GM12864 (cell line): ENCODE measurements at places on chromosomes 11 and 22.

DNA sequence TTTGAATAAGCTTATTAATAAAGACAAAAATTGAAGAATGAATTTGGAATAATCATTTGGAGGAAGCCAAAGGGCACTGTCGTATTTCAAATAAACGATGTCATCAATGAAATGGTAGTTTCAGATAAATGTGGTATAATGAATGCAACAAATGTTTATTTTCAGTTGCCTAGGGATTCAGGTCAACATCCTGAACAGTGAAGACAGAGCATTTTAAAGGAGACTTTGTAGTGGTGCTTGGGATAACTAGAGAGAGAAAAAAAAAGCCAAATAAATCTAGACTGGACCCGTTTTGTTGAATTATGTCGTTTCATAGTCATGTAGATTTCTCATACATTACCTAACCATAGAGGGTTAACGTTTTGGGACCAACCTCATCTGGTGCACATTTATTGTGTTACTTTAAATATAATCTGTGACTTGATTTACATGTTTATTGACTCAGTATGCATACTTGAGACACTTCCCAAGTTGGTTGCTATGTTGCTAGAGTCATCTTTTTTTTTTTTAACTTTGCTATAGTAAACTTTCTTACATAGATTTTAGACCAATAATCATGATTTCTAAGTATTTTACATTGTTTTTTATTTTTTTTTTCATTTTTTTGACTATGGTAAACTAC is 111.1 kb downstream of the NCAM1 start:
- no peak for DNase-seq

GRCh38 chr11:46383974-46384701 is 2.7 kb downstream of the MDK start:
- DNase-seq: no peak

- no peak for DNase-seq
Measured at GRCh38 chr11:87213444-87213843, 175.7 kb downstream of the TMEM135 start.

- no peak for DNase-seq
Measured at GRCh38 chr11:266676-267439, 11.3 kb upstream of the NLRP6 start.

DNA sequence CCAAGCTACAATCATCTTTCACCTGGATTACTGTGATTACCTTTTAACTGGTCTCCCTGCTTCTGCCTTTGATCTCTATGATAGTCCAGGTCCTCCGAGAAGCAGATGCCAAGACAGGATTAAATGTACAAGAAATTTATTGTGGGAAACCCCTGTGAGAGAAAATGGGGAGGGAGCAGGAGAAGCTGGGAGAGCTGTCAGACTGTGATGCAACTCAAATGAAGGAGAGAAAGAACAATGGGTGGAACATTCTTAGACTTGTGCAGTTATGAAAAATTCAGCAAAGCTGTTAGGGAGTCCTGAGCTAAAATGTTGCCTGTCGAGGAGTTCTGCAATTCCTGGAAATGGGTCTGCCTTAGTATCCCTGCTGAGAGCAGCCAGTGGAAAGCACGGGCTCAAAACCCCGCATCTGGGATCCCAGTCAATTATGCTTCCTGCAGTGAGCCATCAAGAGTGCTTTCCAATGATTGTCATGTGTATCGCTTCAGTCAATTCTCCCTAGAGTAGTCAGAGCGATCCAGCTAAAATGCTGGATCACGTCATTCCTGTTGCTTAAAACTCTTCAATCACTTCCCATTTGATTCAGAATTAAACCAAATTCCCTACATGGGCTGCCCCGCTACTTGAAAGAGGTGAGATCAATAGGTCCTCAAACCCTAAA is 16.5 kb upstream of the CSTF3 start:
- DNase-seq: no peak

GRCh38 chr22:47783433-47784366 is 1021.2 kb downstream of the TBC1D22A start:
- DNase-seq: no peak

DNA sequence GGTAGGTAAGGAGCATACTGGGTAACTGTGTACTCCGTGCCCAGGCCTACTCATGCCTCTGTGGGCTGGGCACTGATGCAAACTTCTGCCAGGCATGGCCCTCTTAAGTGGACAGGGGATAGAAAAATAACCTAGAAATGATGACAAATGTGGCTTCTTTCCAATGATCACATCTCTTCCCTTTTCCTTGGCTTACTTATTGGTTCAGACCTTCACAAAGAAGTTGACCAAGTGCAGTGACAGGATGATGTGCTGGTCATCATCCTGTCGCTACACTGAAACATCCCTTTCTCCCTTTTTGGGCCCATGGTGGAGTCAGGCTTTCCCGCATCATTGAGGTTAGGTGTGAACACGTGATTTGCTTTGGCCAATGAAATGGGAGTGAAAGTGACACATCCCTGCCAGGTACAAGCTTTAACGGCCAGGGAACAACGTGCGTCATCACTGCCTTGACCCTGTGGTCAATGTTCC is 31.8 kb upstream of the APOBEC3A start:
- DNase-seq: no peak

GRCh38 chr11:84019571-84020194 is 733.5 kb upstream of the CCDC90B start:
- DNase-seq: no peak

- DNase-seq: no peak
Measured at GRCh38 chr11:1201395-1202153, 21.3 kb upstream of the MUC5B start.

GRCh38 chr11:68213135-68213515 is at the start of gene KMT5B:
TSS of gene KMT5B (minus strand) at chr11:68213296. CDS start at chr11:68190076, 23,220 bp downstream.
- no peak for DNase-seq

GRCh38 chr11:1631066-1631568 is 1.5 kb downstream of the KRTAP5-5 start:
- no peak for DNase-seq

DNA sequence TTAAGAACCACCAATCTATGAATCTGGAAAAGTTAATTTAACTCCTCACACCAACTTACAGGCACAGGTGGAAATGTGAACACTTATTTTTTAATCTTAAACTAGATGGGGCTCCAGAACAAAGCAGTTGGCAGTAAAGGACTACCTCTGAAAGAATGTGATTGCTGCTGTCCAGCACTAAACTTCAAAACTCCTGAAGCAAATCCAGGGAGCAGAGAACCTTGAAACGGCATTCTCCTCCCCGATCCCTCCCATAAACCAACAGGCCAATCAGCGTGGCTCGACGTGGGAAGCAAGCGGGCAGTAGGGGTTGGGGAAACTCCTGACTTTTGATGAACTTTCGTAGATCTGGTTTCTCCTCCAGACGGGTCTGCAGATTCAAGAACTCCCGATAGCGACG is 5.0 kb downstream of the SNX19 start:
- DNase-seq: no peak

GRCh38 chr11:57072640-57073039 is 83.9 kb downstream of the OR5AK2 start:
- no peak for DNase-seq

DNA sequence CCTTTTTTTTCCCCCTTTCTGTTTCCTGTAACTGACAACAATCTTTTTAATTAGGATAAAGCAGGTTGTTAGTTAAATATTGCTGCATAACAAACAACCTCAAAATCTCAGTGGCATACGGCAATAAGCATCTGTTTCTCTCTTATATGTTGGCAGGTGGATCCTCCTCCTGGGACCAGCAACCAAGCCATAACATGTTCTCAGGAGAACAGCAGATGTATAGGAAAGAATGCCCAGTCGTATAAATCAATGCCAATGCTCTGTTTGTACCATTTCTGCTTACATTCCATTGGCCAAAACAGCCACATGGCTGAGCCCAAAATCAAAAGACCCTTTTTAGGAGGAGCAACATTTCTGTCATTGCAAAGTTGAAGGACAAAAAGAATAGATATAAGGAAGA is 445.7 kb downstream of the AASDHPPT start:
- no peak for DNase-seq

DNA sequence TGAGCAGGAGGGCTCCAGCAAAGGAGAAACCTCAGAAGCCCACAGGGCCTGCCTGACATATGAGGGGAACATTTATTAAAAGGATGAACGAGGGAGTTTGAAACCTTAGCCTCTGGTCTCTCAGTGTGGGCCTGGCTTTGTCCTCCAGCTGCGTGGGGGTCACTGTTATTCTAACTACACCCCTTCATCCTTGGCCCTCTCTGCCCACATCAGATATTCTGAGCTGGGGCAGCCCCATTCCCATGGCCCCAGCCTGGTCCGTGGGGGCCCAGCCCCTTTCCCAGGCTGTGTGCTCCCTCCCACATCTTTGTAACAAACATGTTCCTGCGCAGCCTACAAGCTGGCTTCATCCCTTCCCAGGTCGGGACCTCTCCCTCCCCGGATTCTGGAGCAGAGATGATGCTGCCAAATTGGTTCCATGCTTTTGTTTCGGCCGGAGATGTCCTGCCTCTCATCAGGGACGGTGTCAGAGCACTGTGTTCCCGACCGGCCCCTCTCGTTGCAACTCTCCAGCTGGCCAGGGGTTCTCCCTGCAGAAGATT is 4.0 kb downstream of the FXYD6 start:
- DNase-seq: no peak

DNA sequence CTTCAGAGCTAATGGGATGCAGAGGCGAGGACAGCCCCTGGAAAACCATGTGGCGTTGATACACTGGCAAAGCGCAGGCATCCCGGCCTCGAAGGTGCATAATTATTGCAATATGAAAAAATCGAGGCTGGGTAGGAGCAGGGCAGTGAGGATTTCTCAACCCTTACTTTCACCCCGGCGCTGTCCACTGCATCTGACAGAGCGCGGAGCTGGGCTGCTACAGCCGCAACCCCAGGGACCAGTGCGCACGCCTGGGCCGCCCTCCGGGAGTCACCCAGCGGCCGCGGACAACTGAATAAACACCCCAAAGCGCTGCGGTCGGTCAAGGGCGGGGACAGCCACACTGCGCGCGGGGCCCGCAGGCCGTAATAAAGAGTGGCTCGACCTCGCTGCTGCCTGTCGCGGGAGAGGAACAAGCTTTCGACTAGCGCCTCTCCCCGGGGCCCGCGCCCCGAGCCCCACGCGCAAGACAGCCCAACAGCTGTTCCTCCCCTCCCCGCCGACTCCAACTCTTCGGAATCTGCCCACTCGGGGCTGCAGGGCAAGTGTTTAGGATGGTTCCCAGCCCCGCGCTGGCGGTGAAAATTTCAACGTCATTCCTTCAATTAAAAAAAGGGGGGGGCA is 3.6 kb upstream of the WT1 start:
- no peak for DNase-seq

DNA sequence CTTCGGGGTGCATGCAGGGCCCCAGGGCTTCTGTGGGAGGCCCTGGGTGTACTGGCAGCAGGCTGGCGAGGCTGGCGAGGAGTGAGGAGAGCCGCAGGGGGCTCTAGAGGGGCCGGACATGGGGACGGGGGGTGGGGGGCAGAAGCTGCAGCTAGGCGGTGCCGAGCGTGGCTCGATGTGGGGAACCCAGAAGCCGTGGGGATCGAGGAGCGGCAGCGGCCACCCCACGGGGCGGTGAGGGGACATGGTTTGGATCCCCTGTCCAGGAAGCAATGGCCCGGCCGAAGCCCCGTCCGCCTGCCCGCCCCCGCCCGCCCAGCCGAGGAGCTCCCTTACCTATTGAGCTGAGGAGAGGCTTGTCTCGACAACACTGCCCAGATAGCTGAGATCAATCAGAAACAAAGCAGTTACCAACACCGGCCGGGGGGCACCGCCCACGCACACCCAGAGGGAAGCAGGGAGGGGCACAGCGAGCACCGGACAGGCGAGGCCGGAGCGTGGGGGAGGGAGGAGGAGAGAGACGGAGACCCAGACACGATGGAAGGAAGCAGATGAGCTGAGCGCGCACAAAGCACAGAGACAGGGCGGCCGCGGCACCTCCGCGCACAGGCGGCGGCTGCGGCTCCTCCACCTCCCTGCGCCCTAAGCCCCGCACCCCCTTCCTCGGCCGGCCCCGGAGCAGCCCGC is 38.7 kb downstream of the IGSF9B start:
- DNase-seq: no peak

DNA sequence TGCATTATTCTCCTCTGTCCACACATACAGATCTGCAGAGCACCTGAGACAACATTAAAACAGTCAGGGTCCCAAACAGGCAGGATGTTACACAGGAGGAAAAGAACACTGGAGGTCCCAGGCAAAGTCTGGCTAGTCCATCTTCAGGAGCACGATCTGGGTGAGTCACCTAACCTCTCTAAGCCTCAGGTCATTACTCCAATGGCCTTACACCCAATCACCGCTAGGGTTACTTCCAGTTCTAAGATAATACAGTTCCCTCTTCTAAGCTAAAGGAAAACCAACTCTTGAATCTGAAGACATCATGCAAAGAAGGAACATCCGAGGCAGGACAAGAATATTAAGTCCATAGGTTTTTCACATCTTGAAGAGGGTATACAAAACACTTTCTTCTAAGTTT is 24.5 kb downstream of the ASCC2 start:
- DNase-seq: no peak

GRCh38 chr11:115162919-115163318 is 341.3 kb downstream of the CADM1 start:
- no peak for DNase-seq

DNA sequence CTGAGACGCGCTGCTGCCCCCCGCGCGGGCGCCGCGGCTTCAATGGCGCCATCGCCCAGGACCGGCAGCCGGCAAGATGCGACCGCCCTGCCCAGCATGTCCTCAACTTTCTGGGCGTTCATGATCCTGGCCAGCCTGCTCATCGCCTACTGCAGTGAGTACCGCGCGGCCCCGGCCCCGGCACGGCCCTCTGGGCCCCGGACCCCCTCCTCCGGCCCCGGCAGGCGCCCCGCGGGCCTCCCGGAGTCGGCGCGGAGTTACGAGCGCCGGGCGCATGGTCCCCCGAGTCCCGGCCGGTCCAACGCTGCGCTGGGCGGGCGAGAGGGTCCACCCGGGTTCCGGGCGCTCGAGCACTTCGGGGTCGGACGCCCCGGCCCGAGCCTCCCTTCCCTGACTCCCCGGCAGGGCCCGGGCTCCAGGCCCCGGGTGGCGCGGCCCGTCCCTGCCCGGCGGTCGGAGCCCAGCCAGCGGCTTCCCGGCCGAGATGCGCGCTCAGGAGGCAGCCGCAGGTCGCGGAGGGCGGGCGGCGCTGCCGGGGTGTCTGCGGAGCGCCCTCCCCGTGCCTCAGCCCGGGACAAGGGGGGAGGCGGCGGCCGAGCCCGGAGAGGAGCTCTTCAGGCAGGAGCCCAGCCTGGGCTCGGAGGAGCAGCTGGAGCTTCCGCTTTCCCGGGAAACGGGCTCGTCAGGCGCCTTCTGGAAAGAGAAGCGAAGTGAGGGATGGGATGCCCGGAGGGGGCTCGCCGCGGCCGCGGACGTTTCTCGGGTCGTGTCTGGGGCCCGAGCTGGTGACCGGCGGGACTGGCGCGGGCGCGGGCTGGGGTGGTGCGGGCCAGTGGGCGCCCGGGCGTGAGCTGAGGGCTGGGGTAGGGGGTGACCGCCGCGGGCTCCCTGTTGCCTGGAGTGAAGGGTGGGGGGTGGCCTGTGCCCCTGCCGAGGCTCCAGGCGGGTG is 1337.8 kb downstream of the BRD1 start:
- no peak for DNase-seq
